ENCODE measurements at places on chromosomes 6 and 20.

DNA sequence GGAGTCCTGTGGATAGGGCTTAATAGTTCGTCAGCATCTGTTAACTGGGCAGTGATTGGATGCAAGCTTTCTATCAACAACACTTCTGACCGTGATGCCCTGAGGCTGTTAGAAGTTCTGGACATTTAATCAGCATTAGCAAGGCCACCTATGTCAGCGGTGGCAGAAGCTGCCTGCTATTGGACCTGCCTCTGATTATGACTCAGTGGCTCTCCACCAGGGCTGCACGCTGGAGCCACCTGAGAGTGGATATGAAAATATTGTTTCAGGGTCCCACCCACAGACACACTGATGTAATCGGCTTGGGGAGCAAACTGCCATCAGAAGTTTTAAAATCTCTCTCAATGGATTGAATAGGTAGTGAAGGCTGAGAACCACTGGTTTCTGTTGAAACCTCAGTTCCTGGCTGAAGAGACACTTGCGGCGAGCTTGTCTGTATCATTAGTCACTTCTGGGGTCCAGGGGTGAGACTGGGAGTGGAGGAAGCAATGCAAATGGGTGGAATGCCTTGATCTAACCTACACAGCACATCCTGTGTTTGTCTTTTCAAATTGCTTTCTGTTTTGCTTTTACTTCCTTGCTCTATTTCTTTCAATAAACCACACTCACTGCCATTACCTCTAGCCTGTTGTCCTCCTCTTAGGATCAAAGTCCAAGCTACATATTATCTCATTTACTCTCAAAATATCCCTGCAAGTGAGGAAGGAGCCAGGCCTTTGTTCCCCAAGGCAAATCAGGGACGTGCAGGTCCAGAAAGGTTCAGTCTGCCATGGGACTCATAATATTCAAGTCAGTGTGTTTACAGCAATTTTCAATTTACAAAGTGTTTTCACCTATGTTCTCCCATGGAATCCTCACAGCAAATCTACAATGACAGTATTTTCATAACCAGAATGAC lies 4.2 kb downstream of the CLIC5 start:
- DNase-seq: no peak

DNA sequence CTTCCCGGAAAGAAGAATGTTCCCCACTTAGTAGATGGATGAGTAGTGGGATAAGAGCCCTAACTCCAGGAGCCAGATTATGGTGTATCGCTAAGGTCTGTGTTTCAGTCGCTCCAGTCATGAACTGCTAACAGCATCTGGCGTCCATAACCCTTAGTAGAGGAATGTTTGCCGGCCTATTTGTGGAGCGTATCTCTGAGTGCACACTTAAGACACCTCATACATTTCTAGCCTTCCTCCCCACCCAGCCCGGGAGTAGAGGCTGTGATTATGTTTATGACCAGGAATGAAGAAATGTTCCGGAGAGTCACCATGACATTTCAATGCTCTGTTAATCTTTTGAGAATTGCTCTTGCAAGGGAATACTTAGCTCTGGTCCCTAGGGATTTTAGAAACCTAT lies 251.1 kb upstream of the SOX4 start:
- DNase-seq: peak; percentile 45

GRCh38 chr20:47354714-47355488 lies 1.6 kb downstream of the ZMYND8 start:
- DNase-seq: no peak

DNA sequence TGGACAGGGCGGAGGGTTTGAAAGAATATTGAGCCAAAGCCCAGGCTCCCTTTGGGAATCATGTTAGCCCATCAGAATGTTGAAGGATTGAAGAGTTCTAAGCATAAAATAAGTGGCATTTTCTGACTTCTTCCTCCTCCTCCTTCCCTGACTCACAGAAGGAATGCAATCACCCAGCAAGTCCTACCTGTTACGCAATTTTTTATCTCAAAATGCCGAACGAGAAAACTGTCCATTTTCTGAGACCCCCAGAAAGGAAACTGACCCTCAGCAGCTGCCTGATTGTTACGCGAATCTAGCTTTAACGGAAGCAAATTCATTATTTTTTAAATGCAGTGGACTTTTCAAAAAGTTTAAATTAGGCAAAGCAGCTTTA lies 4.7 kb upstream of the DNAJC5 start:
- no peak for DNase-seq

DNA sequence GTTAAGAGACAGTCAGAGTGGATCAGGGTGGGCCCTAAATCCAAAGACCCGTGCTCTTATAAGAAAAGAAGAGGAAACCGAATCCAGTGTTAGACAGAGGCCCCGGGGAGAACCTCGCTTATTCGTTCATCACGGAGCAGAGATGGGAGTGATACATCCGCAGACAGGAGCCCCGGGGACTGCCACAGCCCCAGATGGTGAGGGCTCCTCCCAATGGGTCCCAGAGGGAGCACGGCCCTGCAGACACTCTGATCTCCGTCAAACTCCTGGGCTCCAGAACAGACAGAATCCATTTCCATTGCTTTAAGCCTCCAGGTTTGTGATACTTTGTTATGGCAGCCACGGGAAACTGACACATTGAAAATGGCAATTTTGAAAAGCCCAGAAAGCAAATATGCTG lies 47.0 kb downstream of the CDH4 start:
- no peak for DNase-seq
